ENCODE measurements at places on chromosomes 16 and 17. TPM values are rescaled to one million over a fixed set of nuclear protein-coding genes. Genes with fewer than 3 reads are reported as not detected.

The KRTAP2-1 gene
- not detected for total RNA-seq

- no peak overlapping the region for H3K4me3 ChIP-seq
- H3K27me3 ChIP-seq: no peaks in the 10 kb centered on the region
- no peaks in the 10 kb centered on the region for H3K4me1 ChIP-seq
- H3K36me3 ChIP-seq: no peaks in the 10 kb centered on the region
- DNase-seq: no peak
- no peak overlapping the region for H3K27ac ChIP-seq
These were observed 9.0 kb upstream of the CLEC18A start for GRCh38 chr16:69942099-69942491.

DNA sequence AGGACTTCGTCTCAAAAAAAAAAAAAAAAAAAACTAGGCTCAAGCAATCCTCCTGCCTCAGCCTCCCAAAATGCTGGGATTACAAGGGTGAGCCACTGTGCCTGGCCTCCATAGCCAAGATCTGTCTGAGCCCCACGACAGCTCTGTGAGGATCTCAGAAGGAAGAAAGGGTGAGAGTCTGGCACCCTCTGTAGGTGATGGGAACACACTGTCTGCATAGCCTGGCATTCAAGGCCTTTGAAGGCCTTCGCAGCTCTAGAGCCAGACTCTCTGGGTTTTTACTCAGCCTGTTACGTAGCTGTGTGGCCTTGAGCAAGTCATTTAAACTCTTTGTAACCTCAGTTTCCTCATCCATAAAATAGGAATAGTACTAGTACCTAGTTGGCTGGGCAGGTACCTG, 6.3 kb upstream of the XPO6 start:
- no peak for DNase-seq
- H3K4me1 ChIP-seq: no peaks in the 10 kb centered on the region
- H3K36me3 ChIP-seq: no peaks in the 10 kb centered on the region
- no peak overlapping the region for H3K4me3 ChIP-seq
- H3K27me3 ChIP-seq: no peaks in the 10 kb centered on the region
- H3K27ac ChIP-seq: no peak overlapping the region

DNA sequence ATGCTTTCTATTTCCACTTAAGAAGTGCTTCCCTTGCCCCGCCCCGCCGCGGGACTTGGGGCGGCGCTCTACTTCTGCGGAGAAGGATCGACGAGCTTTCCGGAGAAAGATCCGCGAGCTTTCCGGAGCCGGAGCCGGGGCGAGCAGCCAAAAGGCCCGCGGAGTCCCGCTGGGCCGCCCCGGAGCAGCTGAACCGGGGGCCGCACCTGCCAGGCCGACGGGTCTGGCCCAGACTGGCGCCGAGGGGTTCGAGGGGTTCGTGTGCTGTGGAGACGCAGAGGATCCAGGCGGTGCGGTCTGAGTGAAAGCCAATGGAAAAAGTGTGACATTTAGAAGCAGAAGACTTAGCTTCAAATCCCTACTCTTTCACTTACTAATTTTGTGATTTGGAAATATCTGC, 50.8 kb downstream of the TBC1D26 start:
- H3K4me1 ChIP-seq: no peaks in the 10 kb centered on the region
- H3K27ac ChIP-seq: peak overlapping the region; percentile 62
- peak; percentile 63 for DNase-seq
- H3K4me3 ChIP-seq: peak overlapping the region; percentile 53
- H3K27me3 ChIP-seq: no peaks in the 10 kb centered on the region

DNA sequence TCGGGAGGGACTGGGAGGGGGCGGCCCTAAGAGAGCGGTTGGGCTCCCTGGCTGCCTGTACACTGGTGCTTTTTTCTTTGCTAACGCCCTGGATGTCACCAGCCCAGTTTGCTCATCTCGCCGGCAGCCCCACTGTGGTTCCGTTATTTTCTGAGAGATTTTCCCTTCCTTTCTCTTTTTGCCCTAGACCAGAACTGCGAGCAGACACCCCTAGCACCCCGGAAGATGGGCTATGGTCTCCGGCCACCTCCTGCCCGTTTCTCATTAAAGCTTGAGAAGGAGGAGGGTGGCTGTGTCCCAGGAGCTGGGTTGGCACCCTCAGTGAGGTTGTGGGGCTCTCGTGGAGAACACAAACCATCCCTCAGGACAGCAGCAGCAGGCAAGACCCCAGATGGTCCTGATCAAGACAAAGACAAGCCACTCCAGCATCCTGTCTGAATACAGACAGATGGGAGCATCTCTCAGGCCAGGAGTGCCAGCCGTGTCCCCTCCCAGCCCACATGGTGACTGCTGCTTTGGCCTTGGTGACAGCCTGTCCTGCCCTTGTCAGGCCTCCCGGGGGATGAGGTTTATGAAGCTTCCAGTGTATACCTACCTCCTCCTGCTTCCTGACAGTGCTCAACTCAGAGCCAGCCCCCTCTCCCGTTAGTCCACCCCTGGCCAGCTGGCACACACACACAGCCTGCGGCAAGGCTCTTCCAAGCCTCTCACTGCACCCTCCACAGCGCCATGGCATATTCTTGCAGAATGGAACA, 77.2 kb downstream of the KCNJ12 start:
- DNase-seq: no peak
- H3K4me3 ChIP-seq: peak overlapping the region; percentile 65
- no peaks in the 10 kb centered on the region for H3K36me3 ChIP-seq
- no peaks in the 10 kb centered on the region for H3K27me3 ChIP-seq

- DNase-seq: no peak
- peak overlapping the region; percentile 54 for H3K4me3 ChIP-seq
- H3K27me3 ChIP-seq: no peaks in the 10 kb centered on the region
- H3K36me3 ChIP-seq: no peaks in the 10 kb centered on the region
These were observed 95.9 kb upstream of the ZFHX3 start for GRCh38 chr16:73143576-73144422.

The KRTAP4-3 gene
- total RNA-seq: not detected
